ENCODE measurements at places on chromosomes 1 and 21.

GRCh38 chr1:158100498-158100897 lies 80.2 kb upstream of the CD1D start:
- no peak for DNase-seq

DNA sequence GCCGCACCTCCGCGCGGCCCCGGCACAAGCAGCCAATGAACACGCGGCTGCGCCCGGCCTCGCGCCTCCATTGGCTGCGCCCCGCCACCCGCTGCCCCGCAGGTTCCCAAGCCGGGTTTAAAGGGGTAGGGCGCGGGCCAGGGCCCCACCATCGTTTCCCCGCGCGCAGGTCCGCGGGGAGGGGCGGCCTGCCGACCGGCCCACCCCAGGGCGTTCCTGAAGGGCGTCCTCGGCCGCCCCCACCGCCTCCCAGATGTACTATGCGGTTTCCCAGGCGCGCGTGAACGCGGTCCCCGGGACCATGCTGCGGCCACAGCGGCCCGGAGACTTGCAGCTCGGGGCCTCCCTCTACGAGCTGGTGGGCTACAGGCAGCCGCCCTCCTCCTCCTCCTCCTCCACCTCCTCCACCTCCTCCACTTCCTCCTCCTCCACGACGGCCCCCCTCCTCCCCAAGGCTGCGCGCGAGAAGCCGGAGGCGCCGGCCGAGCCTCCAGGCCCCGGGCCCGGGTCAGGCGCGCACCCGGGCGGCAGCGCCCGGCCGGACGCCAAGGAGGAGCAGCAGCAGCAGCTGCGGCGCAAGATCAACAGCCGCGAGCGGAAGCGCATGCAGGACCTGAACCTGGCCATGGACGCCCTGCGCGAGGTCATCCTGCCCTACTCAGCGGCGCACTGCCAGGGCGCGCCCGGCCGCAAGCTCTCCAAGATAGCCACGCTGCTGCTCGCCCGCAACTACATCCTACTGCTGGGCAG lies at the start of gene OLIG1:
TSS of gene OLIG1 (plus strand) at position 148 of the 750 bp plus-strand sequence. CDS start at position 254, 106 bp downstream.
- DNase-seq: no peak

DNA sequence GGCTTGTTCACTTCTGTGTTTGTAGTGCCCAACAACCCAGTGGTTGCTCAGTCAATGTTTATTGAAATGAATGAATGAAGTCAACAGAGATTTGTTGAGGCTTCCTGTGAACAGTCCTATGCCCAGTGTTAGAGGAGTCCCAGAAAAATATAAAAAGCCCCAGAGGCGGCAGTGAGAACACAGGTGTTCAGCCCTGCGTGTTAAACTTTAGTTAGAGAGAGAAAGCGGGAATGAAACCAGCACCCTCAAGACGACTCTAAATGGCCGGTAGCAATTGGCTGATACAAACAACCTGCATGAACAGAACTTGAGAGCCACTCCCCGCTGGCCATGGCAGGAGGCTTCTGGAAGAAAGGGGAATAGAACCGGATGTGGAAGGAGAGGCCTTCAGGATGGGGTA lies 22.6 kb downstream of the TMEM51 start:
- DNase-seq: no peak

GRCh38 chr1:60427701-60428100 lies 354.1 kb upstream of the C1orf87 start:
- DNase-seq: no peak

DNA sequence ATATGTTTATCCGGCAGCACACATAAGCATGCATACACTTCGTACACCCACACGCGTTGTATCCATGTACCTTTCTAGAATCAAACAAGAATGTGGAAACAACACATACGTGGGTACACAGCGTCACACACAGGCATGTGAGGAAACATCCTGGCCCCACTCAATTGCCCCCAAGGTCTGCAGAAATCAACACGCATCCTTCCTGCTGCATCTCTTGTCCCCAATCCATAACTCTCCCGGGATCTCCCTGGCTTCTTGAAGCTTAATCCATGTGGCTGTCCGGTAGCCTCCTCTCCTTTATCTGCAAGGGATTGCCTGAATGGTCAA lies 5.5 kb upstream of the TBX15 start:
- no peak for DNase-seq

- DNase-seq: no peak
Measured at GRCh38 chr1:112387807-112388206, 8.2 kb upstream of the CTTNBP2NL start.

- no peak for DNase-seq
Measured at GRCh38 chr1:204410688-204411450, 748 bp downstream of the PPP1R15B start.

DNA sequence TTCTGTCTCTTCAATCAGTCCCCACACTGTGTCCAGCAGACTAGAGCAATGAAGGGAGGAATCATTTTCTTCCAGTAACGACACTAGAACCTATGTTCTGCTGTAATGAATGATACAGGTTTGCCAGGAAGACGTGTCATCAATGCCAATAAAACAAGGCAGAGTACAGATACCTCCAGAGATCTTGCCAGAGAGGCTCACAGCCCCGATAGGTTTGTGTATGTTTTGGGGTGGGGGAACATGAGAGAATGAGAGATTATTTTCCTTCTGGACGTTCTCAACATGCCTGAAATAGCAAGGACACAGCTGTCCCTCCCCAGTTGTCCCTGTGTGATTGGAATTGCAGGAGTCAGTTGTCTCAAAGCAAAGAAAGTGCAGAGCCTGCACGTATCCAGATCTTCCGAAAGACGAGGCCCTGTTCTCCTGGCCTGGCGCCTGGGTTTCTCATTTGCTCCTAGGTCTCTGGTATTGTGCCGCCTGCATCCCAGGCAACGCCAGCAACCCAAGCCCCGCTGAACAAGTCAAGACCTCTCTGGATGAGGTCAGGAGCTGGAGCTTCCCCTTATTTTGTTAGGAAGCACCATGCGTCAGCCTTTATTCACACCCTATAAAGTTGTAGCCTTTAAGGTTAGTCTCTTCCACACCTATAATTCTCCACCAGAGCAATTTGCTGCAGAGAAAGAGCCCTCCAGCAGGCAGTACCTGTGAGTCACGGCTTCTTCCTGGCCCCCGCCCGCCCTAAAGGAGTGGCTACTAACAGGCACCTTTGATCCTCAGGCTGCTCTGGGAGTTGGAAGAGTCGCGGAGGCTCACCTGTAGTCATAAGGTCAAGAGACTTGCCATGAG lies 130.5 kb downstream of the TOMM20 start:
- DNase-seq: no peak

GRCh38 chr21:37449302-37449937 lies 82.8 kb downstream of the DYRK1A start:
- no peak for DNase-seq

DNA sequence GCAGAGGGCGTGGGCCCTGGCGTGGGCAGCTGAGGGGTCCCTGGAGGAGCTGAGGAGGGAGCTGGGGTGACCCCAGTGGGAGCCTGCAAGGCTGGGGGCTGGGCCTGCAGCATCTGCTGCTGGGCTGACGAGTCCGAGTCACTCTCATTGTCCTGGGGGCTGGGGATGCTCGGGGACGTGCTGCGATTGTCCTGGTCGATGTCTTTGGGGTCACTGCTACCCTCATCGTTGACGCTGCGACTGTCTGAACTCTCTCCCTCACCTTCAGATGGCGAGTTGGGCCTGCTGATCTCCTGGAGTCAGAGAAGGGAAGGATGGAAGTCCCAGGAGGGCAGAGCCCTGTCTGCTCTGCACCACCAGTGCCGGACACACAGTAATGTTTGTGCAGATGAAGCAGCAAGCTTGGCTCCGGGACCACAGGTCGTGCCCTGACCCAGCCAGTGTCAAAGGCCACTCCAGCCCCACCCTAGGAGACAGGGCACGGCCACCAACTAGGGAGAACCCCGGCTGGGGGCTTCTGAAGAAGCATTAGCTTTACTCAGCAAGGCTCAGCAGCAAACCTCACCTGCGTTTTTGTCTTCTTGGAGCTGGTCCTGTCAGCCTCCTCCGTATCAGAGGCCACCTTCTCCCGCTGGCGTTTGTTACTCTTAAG lies 43.4 kb downstream of the SLC45A1 start:
- DNase-seq: no peak

- DNase-seq: no peak
Measured at GRCh38 chr1:6961289-6961688, 176.0 kb downstream of the CAMTA1 start.

- DNase-seq: no peak
Measured at GRCh38 chr1:53410100-53410541, 49.1 kb upstream of the DMRTB1 start.

DNA sequence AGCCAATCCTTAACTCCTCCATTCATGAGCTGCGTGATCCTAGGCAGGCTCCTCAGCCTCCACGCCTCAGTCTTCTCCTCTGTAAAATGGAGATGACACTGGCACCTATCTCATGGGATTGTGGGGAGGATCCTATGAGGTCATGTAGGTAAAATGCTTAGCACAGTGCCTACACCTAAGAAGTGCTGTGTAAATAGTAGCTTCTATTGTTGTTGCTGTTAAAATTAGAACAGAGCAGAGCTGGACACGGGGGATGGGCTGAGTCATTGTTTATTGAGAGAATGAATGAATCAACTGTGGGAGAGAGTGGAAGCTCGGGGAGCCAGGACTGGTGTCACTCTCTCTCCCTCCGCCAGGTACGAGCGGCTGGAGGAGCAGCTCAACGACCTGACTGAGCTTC lies 43.0 kb downstream of the TMCC2 start:
- no peak for DNase-seq

GRCh38 chr1:246784621-246785493 lies 60.6 kb downstream of the SCCPDH start:
- DNase-seq: no peak

- DNase-seq: no peak
Measured at GRCh38 chr1:209546390-209547085, 37.0 kb upstream of the CAMK1G start.

DNA sequence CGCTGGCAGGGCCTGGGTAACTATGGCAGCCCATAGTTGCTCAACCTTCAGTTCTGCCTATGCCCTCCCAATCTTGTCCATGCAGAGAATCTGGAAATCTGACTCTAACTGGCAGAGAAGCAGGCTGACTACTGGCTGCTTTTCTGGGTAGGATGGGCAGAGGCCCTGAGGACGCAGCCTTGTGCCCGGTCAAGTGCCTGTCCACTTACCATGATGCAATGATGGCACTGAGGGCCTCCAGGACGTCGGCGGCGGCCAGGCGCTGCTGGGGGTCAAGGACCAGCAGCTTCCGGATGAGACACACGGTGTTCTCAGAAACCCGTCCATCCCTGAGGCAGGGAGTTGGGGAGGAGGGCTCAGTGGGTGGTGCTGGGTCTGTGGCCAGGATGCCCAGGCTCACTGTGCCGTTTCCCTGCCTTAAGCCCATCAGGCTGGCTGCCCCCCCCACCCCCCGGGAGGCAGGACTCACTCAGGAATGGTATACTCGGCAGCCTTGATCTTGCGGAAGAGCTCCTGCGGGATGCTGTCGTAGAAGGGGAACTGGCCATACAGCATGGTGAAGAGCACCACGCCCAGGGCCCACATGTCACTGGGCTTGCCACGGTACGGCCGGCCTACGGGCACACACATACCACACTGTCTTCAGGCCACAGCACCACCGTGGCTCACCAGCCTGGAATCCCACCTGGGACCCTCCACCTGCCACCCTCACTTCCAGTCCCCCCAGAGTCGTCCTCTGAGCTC lies 20.4 kb upstream of the EVA1B start:
- DNase-seq: no peak

DNA sequence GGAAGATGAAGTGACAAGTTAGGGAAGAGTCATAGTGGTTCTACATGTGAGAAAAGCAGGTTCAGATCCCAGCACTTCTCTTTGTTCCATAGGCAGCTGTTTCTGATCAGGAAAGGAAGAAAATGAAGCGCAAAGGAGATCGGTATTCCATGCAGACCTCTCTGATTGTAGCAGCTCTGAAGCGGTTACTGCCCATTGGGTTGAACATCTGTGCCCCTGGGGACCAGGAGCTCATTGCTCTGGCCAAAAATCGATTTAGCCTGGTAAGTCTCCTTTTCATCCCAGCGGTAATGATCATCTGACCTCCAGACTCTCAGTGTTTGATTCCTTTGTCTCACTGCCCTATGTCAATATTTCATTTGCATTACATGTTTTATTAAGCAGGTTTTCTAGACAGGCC lies 173.6 kb downstream of the ZP4 start:
- no peak for DNase-seq

DNA sequence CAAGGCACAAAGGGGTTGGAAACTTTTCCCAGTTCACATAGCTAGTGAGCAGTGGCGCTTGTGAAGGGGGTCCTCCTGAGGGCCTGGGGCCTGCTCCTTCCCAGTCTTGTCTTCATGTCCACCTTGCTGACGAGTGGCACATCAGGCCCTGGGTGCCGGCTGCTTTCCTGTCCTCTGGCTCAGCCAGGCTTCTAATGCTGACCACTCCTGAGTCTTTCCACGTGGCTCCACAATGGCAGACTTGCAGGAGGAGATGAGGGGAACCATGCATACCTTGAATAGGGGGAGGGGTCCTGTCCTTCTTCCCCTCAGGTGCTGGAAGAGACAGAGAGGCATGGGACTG lies 38.7 kb downstream of the MAPKAPK2 start:
- DNase-seq: no peak

GRCh38 chr1:218347723-218348627 lies 2.8 kb downstream of the TGFB2 start:
- DNase-seq: no peak

DNA sequence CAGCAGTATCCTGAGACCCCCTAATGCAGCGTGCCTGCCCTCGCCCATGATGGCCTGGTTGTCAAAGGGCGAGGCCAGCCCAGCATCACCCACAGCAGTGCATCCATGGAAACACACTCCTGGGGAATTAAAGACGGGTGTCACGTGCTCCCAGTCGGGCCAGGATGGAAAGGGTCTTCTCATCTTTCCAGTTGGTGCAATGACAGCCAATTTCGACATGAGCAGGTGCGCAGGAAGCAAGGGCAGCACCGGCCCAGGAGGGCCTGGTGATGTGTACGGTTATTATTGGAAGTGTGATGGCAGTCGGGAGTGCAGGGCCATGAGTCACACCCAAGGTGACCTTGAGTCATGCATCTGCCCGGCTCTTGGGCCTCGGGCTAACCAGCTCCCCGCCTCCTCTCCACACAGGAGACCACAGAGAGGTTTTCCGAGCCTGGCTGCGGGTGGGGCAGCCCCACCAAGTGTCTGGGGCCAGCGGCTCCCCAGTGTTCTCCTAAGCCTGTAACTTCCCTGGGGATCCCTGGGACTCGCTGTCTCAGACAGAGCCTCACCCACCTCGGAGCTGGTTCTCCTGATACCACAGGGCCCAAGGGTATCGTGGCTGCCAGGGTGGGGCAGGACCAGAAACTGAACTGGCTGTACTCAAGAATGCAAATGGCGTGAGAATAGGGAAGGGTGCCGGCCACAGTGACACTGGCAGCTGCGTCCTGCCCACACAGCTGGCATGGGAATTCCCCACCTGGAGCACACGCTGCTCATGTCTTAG lies 119.8 kb downstream of the SIK1 start:
- no peak for DNase-seq

DNA sequence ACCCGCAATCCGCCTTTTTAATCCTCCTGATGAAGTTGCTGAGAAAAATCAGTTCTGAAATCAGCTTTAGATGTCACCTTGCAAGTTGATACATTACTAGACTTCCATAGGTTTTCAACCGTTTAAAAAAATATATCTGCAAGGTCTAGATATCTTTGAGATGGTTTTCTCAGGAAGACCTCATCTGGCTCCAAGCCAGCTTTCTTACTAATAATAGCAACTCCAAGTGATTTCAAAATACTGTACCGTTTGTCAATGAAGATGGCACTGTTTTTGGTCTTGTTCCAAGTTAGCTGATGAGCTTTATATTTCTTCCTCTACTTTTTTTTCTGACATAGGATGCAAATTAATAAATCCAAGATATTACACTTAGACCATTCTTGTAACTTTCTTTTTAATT lies 40.3 kb downstream of the LRRC8C start:
- no peak for DNase-seq
